ENCODE measurements at places on chromosomes 1 and 21.

DNA sequence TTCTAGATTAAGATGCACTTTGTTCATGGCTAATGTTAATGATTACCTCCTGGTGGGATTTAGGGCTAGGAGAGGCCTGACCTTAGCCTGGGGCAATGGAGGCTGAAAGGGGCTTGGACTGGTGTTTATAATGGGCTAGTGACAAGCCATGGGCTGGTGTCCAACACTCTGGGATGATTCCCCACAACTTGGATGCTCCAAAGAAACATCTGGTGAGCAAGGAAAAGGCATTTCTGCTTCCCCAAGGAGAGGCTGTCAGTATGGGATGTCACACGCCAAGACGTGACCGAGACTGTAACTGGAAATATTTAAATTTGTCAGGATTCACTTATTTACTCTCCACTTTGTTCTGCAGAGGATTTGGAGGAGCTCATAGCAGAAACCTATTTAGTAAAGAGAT lies 45.2 kb downstream of the PTPRU start:
- DNase-seq = no peak

- DNase-seq = no peak
Observed at GRCh38 chr1:22654692-22655091, 1.7 kb downstream of the C1QB start.

- DNase-seq = no peak
Observed at GRCh38 chr1:54792686-54793282, 8.3 kb downstream of the TTC22 start.

DNA sequence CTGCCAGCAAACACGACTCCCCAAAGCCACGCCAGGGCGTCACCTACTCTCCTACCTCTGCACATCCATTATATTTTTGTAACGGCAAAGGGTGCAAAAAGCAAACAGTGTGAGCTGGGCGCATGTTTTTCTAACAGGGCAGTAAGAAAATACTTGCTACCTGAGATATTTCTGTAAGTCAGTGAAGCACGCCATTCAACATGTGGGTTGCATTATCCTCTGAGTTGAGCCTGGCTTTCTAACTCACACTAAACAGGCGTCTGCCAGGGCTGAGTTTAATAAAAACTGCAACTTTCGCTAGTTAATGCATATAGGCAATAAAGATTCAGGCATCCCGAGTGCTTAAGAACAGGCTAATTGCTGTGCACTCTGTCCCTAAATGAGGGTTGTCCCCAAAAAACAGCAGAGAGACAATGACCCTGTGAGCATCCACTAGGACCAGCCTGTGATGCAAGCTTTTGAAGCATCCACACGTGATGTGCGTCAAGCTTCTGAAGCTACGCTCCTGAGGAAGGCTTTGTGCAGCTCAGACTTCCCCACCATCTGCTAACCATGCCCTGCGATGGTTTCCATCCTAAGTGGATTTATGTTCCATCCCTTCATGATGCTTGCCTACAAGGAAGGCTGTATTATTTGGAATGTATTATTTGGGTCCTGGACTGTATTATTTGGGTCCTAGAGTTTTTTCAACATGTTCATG lies 70.0 kb upstream of the SIM2 start:
- DNase-seq = no peak

DNA sequence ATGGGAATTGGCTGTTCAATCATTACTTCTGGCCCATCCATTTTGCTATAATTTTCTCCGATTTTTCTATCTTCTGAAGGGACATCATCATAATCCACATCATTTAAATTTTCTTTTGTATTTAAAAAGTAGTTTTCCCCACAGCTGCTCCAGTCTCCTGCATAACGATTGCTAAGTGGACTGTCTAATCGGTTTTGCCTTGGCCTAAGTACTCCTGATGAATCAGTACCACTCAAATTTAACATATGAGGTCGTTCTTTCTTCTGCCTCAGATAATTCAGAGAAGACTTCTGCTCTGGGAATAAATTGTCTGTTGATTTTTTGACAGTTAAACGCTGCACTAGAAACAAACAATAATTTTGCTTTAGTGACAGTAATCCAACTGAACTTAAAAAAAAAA lies 41.9 kb downstream of the SYDE2 start:
- no peak for DNase-seq

DNA sequence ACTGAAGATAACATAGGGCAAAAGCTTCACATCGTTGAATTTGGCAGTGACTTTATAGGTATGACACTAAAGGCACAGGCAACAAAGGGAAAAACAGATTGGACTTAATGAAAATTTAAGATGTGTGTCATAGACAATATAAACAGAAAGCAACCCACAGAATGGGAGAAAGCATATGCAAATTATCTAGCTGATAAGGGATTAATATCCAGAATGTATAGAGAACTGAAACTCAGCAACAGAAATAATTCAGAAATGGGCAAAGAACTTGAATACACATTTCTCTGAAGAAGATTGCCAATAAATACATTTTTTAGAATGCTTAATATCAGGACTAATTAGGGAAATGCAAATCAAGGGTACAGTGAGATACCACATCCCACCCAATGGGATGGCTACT lies 55.2 kb upstream of the ANGPTL1 start:
- DNase-seq = no peak

GRCh38 chr21:15455819-15456462 lies 273.8 kb upstream of the USP25 start:
- no peak for DNase-seq

- DNase-seq = no peak
Observed at GRCh38 chr1:177270863-177271262, 100.1 kb downstream of the BRINP2 start.

DNA sequence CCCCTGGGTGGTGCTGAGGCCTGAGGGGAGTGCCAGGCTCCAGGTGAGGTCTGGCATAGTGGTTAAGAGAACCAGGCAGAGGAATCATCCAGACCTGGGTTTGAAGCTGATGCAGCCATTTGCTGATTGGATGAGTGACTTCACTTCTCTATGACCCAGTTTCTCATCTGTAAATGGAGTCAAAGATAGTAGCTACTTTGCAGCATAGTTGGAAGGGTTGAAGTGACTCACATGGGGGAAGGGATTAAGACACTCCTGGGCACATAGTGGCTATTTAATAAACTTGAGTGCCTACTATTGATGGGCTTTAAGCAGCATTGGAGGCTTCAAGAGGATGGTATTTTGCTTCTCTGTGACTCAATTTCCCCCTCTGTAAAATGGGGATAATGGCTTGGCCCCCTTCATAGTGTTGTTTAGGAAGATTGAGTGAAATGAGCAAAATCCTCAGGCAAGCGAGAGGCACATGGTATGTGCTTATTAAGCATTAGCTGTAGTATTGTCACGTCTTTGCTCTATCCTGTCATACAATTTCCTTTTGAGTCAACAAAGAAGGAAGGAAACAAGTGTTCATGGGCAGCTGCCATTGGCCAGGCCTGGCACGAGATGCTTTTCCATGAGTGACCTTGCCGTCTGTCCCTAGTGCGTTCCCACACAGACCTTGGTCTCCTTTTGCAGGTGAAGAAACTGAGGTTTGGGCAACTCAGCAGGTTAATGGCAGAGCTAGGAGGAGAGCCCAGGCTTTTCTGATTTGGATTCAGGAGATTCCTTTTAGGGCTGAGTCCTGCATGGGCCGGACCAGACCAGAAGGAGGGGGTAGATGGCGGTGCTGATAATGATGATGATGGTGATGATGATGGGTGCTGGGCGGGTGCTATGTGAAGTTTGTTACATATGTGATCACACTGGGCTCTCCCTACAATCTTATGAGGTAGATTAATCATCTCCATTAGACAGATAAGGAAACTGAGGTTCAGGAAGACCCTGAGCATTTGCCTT lies 131.1 kb upstream of the WNT4 start:
- DNase-seq = no peak

DNA sequence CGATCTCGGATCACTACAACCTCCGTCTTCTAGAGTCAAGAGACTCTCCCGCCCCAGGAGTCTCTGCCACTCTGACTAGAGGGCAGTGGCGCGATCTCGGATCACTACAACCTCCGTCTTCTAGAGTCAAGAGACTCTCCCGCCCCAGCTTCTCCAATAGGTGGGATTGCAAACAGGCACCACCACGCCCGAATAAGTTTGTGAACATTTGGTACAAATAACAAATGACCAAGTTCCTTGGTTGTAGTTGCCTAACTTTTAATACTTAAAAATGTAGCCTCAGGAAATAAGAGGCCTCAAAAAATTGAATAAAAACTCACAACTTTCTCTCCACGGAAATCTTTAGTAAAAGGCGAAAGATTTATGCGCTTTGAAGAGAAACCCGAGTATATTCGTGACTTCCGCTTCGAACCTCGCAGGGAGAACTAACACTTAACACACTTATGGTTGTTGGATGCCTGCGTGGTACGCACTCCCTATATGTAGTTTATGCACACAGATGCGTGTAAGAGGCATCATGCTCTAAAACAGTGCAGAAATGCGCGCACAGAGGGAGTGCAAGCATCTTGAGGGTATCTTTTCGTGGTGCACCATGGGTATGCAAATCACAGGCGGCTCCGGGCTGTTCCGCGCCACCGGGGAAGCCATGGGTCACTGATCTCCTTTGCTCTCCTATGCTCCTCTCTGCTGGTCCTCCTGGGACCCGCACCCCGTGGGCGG lies 11.4 kb downstream of the BTBD19 start:
- peak; percentile 50 for DNase-seq

DNA sequence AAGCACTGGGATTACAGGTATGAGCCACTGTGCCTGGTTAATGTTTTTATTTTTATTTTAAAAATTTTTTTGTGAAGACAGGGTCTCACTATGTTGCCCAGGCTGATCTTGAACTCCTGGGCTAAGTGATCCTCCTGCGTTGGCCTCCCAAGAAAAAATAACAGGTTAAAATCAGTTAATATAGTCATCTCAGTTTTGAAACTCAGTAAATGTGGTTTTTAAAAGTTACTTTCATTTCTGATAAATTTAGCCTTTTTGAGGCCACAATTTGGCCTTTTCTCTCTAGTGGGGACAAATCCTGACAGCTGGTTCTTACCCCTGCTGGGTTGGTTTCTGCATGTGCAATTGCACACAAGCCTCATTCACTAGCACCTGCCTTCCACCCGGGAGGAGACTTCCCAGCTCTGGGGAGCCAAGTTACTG lies 13.3 kb downstream of the PMF1 start:
- DNase-seq = no peak

- no peak for DNase-seq
Observed at GRCh38 chr1:167262836-167263235, 42.1 kb downstream of the POU2F1 start.

GRCh38 chr1:211704543-211704942 lies 29.1 kb upstream of the NEK2 start:
- no peak for DNase-seq

DNA sequence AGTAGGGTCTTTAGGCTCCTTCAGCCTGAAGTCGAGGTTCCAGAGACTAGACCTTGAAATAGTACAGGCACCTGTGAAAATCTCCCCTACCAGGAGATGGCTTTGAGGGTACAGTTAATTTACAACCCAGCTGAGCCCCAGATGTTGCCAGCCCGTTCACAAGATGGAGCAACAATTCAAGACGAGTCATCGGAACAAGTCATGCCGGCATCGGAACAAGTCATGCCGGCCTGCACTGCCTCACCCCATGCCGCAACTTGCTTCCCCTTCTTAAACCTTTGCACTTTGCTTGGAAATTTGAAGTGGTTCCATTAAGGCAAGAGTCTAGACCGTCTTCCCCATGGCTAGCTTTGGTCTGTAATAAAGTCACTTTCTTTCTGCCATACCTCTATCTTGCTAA lies 16.0 kb downstream of the HHAT start:
- DNase-seq = no peak

GRCh38 chr1:181742426-181742825 lies 259.1 kb downstream of the CACNA1E start:
- no peak for DNase-seq

- no peak for DNase-seq
Observed at GRCh38 chr1:9164919-9165318, 36.0 kb upstream of the GPR157 start.

DNA sequence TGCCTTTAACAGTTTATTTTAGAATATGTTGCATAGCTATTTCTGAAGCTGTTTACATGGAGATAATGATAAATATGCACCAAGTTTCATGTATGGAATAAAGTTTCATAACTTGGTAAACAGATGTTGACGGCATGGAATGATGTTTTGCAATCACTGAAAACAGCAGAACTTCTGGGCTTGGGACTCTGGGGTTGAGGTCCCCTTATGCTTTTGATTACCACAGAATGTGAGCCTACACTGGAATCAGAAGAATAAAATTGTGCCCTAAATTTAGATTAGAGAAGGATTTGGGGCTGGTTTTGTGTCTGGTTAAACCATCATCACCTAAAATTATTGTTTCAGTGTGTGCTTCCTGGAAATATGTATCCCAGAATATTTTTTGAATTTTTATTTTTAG lies 11.1 kb downstream of the KRTAP24-1 start:
- DNase-seq = no peak

GRCh38 chr1:47223921-47224675 lies 7.9 kb downstream of the TAL1 start:
- no peak for DNase-seq

DNA sequence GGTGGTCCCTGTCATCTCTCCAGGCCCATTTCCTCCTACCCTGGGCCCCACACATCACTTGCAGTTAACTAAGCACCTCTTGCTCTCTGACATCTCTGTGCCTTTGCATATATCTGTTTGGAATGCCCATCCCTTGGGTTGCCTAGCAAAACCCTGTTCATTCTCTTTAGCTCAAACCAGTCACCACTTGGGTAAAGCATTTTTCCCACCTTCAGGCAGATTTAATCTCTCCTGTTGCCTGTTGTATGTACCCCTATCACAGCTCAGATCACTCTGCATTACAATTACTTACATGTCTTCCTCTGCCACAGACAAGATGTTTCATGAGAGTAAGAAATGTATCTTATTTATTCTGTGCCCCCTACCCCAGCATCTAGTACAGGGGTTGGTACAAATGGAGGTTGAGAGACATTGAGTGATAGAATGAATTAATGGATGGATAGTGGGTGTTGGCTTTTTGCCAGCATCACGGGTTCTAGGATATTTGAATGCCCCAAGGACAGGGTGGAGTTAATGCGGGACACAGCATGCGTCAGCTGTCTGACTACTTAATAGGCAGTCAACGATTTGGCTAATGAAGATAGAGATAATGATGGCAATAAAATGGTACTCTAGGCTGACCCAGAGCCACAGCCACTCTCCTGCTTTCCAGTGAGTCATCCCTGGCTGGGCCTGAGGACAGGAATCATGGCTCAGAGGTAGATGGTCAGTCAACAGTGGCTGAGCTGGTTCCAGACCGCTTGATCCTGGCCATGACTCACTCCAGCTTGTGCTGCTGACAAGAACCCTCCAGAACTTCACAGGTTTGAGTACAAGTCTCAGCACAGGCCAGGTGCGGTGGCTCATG lies 6.5 kb downstream of the NR0B2 start:
- no peak for DNase-seq

- DNase-seq = no peak
Observed at GRCh38 chr1:102970496-102971078, 137.7 kb downstream of the COL11A1 start.

GRCh38 chr1:90724926-90725656 lies 8.0 kb upstream of the BARHL2 start:
- no peak for DNase-seq

- no peak for DNase-seq
Observed at GRCh38 chr1:67213164-67213563, 46.9 kb downstream of the IL23R start.

DNA sequence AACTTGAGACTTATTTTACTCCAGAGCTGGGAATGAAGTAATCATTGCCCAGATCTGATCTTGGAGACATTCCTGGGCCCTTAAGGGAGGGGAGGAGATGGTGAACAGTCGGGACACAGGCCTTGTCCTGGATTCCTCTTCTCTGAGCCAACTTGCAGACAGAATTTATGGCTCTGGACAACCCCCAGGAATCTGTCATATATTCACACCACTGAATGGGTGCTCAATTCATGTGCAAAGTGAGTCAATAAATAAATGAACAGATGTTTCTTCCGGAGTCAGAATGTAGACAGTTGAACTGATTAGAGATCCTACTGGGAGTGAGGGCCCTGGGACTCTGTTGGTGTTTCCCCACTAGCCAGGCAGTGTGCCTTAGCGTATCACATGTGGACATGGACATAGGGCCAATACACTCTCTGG lies 2.6 kb downstream of the TUFT1 start:
- no peak for DNase-seq

Measured in activated gamma-delta T cell (primary cell).